ENCODE measurements at places on chromosomes 7 and 10.

DNA sequence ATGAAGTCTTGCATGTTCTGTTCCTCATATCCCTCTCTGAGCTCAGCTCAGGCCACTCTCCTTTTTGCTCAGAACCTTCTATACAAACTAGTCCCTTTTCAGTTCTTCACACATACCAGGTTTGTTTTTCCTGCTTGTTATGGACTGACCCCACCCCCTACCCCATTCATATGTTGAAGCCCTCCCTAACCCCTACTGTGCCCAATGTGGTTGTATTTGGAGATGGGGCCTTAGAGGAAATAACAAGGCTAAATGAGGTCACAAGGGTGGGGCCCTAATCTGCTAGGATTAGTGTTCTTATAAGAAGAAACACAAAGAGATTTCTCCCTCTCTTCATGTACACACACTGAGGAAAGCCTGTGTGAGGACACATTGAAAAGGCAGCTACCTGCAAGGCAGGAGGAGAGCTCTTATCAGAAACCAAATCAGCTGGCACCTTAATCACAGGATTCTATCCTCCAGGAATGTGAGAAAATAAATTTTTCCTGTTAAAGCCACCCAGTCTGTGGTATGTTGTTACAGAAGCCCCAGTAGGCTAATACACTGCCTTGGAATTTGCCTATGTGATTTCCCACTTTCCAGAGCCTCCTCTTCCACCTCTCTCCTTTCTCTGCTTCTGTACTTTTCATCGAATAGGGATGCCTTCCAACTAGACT is 67.3 kb upstream of the DNAJB12 start:
- DNase-seq = no peak

DNA sequence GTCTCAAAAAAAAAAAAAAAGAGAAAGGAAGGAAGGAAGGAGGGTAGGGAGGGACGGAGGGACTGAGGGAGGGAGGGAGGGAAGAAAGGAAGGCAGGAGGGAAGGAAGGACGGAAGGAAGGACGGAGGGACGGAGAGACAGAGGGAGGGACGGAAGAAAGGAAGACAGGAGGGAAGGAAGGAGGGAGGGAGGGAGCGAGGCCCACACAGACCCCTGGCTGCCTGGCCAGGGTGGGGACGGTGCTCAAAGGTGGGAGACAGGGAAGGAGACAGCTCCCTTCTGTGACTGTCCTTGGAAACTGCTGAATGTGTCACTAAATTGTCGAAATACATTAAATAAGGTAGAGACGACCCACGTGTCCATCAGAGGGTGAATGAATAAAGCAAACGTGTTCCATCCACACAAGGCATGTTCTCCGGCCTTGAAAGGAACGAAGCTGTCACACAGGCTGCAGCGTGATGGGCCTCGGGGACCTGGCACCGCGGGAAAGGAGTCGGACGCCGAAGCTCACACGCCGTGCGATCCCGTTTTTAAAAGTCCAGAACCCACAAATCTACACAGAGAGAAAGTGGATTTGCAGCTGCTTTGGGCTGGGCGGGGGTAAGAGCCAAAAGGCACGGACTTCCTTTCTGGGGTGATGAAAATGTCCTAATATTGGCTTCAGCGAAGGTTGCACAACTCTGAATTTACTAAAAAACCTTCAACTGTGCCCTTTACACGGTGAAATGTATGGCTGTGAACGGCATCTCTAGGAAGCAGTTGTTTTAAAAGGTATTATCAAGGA is 23.3 kb downstream of the ADAP1 start:
- no peak for DNase-seq

DNA sequence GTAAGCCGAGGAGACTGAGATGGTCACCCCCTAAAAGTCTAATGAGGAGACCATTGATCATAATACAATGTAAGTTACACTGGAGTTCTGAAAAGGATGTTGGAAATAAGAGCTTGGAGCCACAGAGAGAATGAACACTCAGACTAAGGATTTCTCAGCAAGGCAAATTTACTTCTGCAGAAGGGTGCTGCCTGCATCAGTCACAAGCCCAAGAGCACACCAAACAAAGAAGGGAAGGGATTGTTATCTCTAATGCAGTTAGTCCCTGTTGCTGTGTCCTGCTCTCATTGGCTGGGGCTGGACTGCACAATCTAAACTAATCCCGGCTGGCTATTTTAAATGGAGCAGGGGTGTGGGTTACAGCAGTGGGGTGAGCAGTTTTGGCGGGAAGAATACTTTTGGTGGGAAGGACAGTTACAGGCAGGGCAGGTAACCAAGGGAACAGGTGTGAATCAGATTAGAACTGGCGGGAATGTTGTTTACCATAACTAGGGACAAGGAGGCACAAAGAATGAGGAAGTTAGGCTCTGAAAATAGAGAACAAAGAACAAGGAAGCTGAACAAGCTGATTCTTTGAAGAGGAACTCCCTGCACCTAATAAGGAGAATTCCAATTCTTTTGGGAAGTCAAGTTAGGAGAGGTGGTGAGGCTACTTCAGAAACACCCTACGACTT is 30.3 kb upstream of the TRIM24 start:
- DNase-seq = no peak

- DNase-seq = peak; percentile 16
Observed at GRCh38 chr7:38524786-38525185, 106.4 kb downstream of the AMPH start.

GRCh38 chr10:43145311-43145710 is 7.1 kb downstream of the CSGALNACT2 start:
- DNase-seq = no peak

DNA sequence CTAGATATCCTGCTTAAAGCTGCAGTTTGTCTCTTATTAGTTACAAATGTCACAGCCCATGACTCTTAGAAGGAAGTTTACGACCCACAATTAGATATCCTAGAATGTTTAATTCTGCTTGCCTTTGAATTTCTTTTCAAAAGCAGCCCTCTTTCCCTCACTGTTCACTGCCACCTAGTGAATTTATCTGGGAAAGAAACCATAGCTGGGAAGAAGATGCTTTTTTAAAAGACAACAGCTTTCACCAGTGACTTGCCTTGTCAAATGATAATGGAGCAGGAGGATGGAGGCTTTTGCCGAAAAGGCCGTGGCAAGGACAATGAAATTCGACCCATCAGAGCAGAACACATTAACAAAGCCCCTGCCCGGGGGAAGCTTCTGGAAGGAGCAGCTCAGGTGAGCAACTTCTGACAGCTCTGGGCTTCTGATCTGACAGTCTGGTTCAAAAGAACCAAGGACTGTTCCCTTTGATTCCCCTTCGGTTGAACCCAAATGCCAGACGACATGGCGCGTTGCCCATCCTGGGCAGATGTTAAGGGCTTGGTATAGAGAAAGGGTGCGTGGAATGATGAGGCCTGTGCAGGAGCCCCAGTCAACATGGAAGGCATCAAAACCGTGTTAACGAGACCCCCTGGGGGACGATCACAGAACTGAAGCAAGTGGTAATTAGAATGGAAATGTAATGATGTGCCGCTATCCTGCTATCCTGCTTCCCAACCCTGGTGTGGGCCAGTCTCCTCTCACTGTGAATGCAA is 236.8 kb downstream of the FRMD4A start:
- peak; percentile 73 for DNase-seq

DNA sequence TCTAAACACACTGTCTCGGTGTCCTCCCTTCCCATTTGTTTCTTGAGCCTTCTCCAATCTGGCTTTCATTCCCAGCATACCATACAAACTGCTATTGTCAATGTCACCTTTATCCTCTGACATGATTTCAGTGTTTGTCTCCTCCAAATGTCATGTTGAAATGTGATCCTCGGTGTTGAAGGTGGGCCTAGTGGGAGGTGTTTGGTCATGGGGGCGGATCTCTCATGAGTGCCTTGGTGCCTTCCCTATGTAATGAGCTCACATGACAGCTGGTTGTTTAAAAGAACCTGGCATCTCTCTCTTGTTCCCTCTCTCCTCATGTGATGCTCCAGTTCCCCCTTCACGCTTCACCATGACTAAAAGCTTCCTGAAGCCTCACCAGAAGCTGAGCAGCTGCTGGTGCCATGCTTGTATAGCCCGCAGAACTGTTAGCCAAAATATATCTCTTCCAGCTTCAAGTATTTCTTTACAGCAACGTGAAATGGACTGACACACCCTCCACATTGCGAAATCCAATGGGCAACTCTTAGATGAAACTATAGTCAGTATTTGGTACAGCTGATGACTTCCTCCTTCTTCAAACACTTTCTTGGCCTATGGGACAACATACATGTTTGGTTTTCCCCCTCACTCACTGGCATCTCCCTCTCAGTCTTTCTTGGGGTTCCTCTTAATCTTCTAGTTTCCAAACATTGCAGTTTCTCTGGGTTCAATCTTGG is 27.8 kb downstream of the RNLS start:
- DNase-seq = no peak

DNA sequence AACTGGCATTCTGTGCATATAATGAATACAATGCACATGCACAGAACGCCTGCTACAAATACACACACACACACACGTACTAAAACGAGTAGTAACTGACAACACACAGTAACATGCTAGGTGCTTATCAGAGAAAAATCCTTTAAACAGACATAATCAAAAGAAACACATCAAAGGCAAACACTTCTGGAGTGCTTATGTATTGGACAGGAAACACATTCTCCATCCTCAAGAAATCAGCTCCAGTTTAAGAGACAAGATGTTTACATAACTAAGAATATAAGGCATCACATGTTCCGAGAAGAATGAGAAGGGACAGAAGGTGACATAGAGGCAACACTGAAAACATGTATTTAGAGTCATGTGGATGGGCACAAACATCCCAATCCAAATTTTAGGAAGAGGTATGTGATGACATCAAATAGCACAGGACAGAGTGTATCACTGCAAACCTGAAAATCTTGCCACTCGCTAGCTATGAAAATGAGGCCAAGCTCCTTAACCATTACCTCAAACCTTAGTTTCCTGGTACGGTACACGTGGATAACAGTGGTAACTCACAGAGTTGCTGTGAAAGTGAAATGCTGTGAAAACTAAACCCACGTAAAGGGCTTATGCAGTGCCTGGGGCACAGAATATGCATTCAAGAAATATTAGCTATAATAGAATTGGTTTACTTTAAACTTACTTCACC is 619.6 kb downstream of the PARD3 start:
- DNase-seq = no peak

DNA sequence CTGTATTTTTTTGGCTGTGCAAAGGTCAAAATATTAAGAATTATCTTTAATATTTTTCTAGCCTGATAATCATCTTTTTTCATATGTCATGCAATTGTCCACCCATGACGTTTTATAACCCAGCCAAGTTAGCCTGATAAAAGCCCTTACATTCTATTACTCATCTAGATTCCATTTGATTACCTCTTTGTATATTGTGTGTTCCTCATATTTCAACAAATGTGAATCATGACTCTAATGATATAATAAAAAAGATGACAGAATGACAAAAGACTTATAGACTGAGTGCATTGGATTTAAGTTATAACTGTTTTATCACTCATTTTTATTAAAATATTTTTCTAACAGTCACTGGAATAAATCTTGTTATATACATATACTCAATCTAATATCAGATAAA is 1560.0 kb upstream of the LRRTM3 start:
- DNase-seq = no peak

DNA sequence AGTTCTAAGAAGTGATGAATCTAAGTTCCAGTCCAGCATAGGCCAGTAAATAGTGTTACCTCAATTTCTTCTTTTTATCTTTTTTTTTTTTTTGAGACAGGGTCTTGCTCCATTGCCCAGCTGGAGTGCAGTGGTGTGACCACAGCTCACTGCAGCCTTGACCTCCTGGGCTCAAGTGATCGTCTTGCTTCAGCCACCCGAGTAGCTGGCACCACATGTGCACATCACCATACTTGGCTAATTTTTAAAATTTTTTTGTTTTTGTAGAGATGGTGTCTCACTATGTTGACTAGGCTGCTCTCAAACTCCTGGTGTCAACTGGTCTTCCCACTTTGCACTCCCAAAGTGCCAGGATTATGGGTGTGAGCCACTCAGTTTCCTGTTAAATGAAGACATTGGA is 126.6 kb upstream of the LYZL2 start:
- DNase-seq = no peak

DNA sequence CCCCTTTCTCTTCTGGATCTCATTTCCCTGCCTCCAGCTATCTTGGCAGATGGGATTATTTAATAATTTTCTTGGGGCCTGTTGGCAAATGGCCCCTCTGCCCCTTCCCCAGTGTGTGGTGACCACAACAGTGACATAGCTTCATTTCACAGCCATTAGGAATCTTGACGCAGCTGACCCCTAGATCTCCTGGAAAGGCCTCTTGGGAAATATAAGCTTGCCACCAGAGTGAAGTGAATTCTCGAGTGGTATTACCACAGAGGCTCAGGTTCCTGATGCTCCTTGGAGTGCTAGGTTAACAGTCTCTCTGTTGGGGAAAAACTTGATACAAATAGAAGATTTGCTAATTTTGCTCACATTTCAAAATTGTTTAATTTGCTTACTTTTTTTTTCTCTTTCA is 57.8 kb downstream of the AUTS2 start:
- no peak for DNase-seq

DNA sequence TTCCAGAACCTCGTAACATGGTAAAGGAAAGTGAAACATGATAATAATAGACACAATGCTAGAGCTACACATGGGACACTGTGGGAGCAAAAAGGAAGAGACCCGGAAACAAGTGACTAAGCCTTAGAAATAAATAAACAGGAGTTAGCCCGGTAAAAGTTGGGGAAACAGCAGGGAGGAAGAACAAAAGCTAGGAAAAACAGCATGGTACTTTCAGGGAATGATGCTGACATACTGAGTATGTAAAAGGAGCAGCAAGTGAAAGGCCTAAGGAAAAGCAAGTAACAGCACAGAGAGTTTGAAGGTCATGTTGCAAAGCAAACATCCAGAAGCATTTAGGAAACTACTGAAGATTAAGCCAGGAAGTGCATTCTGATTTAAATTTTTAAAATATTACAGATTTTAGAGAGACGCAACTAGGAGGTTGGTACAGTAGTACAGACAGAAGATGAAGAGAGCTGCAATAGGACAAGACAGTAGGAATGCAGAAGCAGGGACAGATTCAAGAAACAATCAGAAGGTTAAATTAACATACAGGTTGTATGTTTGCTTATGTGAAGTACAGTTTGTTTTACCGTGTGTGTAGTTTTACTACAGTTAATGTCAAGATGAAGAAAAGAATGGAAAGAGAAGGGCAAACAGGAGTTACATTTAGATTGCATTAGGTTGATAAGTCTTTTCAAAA is 63.7 kb downstream of the ARHGAP12 start:
- no peak for DNase-seq

GRCh38 chr10:70381471-70382421 is 679 bp downstream of the LRRC20 start:
- peak; percentile 90 for DNase-seq

Measured in brain (organoid and tissue), 16 donors.